CD4-positive, alpha-beta T cell treated with Interleukin-17A for 1 hour (primary cell): ENCODE measurements at places on chromosomes 2 and 18.

GRCh38 chr2:214550786-214551185 is 139.9 kb downstream of the VWC2L start:
- DNase-seq = no peak

DNA sequence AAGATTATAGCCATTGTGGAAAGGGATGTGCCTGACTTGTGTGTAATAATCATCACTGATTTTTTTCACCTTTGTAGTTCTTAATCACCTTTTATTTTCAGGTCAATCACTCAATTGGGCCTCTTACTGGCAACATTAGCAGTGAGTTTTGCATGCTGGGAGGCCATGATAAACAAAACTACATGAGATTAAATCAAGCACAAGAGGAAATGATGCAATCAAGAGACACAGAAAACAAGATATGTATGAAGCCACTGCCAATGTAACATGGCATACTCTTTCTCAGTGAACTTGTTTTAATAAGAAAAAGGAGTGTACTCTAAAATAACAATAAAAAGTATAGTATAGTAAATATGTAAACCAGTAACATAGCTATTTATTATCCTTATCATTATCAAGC is 69.9 kb upstream of the FSIP2 start:
- DNase-seq = no peak

DNA sequence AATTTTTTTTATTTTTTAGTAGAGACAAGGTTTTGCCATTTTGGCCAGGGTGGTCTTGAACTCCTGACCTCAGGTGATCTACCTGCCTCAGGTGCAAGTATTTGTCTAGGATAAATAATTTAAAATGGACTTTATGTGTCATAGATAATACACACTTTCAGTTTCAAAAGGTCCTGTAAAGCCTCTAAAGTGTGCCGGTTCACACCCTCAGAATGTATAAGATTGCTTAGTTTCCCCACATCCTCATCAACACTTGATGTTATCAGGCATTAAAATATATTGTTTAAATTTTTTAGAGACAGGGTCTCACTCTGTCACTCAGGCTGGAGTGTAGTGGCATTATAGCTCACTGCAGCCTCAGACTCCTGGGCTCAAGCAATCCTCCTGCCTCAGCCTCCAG is 170.5 kb downstream of the ANKRD44 start:
- DNase-seq = peak; percentile 35

DNA sequence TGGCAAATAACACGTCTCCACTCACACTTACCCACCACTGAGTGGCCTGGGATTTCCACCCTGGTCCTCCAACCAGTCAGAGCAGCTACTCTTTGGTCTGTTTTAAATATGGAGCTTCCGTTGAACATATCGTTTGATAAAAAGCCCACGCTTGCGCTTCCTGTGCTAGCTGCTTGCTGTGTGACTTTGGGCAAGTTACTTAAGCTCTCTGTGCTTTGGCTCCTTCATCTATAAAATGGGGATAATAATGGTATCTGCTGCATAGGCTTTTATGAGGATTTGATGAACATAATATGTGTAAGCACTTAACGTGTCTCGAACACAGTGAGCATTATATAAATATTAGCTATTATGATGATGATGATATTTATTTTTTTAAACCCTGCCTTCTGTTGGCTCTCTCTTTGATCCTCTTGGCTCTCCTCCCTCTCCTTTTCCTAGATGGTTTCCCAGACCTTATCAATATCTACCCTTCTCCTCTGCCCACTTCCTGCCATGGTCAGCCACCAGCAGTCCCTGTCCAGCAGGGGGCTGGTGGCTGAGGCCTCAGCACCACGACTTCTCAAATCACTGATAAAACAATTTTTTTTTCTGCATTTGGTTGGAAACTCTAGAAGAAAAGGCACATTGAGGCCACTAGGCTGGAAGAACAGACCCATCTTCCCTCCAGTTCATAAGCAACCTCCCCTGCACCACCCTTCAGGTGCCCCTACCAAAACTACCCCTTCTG is 191.9 kb downstream of the LOXHD1 start:
- no peak for DNase-seq

- DNase-seq = no peak
These were observed 204.2 kb downstream of the MBD2 start for GRCh38 chr18:54020156-54020745.

- no peak for DNase-seq
These were observed 67.4 kb downstream of the GYPC start for GRCh38 chr2:126723281-126723815.
